SJSA1 (cell line): ENCODE measurements at places on chromosomes 6 and 20. TPM values are rescaled to one million over a fixed set of nuclear protein-coding genes. Genes with fewer than 3 reads are reported as not detected.

The ADRM1 gene
- 279 and 361 TPM in 2 replicates for total RNA-seq

The FERMT1 gene
- total RNA-seq, result 0.13 TPM in 1 of 2 replicates, not detected in the other

GRCh38 chr6:116714761-116715160 is 33.8 kb downstream of the KPNA5 start:
- no peak overlapping the region for H3K4me3 ChIP-seq
- H3K27me3 ChIP-seq, result no peaks in the 10 kb centered on the region
- H3K36me3 ChIP-seq, result peaks cover 15% of the 10 kb centered on the region
- H3K4me1 ChIP-seq, result no peaks in the 10 kb centered on the region
- no peak overlapping the region for H3K27ac ChIP-seq
- no peak for DNase-seq

DNA sequence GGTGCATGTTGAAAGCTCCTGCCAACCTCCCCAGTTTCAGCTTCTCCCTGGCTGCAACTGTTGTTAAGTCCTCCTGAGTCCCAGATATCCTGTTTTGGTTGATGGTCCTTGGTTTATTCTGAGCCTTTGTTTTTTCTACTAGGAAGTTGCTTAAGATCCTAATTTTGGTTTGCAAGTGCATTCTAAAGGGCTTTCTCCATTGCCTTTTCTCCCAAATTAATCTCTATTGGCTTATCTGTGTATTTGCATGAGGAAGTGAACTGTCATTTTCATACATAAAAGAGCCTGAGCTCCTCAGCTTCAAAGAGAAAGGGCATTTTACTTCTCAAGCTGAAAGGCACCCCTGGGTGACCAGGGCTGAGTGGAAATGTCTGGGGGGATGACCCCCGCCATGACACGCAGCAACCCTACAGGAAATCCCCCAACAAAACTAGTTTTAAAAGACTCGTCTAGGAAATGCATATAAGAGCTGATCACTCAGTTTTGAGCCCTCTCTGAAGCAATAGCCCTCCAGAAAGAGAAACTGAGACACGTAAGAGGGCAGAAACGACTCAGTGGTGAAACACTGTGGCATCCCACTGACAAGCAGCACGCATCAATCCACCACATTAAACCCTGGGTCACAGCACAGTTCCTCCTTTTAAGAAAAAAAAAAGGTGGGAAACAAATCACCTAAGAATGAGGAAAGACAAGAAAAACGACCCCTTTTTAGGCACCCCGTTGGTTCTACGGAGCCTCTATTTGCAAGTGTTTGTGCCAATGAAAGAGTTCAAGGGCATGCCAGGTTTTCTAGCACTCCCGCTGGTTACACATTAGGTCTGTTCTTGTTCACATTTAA is 140.9 kb downstream of the THBS2 start:
- no peaks in the 10 kb centered on the region for H3K36me3 ChIP-seq
- no peak overlapping the region for H3K27ac ChIP-seq
- DNase-seq, result no peak
- no peaks in the 10 kb centered on the region for H3K27me3 ChIP-seq
- H3K4me1 ChIP-seq, result no peaks in the 10 kb centered on the region
- no peak overlapping the region for H3K4me3 ChIP-seq

DNA sequence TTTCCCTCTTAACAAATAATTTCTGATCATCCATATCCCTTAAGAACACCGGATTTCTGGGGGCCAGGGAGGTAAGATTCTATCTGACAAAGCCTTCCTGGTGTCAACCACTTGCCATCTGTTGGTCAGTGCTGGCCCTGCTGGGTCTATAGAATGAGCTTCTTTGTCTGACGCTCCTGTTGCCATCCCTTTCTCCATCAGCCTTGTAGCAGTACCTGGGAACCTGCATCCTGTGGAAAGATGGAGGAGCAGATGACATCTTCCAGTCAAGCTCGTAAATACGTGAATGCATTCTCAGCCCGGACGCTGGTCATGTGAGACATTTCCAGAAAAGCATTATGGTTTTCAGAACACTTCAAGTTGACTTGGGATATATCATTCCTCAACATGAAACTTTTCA is 36.6 kb downstream of the MYB start:
- no peak for DNase-seq
- H3K36me3 ChIP-seq, result no peaks in the 10 kb centered on the region
- H3K27me3 ChIP-seq, result peaks cover 10% of the 10 kb centered on the region
- no peaks in the 10 kb centered on the region for H3K4me1 ChIP-seq
- H3K27ac ChIP-seq, result no peak overlapping the region

The RSPH9 gene
- total RNA-seq, result not detected in 2 replicates
